ENCODE measurements at places on chromosomes 5 and 9.

DNA sequence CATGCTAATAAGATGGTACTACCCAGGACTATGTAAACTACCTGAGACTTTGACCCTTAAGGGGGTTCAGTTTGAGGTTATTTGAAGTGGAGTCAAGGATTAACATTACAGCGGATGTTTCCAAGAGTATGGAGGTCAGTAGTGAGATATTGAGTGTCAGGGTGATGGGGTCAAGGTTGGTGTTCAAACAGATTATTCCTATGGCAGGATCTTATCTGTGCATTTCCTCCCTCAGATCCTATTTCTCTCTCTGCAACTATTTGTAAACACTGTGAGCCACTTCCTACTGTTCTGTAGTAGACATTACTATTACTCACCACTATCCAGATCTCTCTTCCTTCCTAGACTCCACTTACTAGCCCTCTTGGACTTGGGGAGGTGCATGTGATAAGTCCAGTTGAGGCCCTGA is 54.0 kb upstream of the STOM start:
- no peaks in the 10 kb centered on the region for H3K36me3 ChIP-seq
- H3K4me3 ChIP-seq, result no peak overlapping the region
- no peak overlapping the region for H3K27ac ChIP-seq
- no peaks in the 10 kb centered on the region for H3K27me3 ChIP-seq

GRCh38 chr5:134578578-134579283 is 53.3 kb downstream of the JADE2 start:
- no peak overlapping the region for H3K4me3 ChIP-seq
- no peaks in the 10 kb centered on the region for H3K27me3 ChIP-seq
- no peaks in the 10 kb centered on the region for H3K4me1 ChIP-seq
- no peak overlapping the region for H3K27ac ChIP-seq

DNA sequence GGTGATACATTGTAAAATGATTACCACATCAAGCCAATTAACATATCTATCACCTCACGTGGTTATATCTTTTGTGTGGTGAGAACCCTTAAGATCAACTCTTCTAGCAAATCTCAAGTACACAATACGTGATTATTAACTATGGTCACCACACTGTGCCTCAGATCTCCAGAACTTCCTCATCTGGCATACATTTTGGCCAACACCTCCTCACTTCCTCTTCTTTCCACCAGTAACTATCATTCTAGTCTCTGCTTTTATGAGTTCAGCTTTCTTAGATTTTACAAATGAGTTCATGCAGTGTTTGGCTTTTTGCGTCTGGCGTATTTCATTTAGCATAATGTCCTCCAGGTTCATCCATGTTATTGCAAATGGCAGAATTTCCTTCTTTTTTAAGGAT is 35.8 kb downstream of the PRKACG start:
- no peaks in the 10 kb centered on the region for H3K27me3 ChIP-seq
- no peaks in the 10 kb centered on the region for H3K4me1 ChIP-seq
- DNase-seq, result no peak
- H3K4me3 ChIP-seq, result no peak overlapping the region

DNA sequence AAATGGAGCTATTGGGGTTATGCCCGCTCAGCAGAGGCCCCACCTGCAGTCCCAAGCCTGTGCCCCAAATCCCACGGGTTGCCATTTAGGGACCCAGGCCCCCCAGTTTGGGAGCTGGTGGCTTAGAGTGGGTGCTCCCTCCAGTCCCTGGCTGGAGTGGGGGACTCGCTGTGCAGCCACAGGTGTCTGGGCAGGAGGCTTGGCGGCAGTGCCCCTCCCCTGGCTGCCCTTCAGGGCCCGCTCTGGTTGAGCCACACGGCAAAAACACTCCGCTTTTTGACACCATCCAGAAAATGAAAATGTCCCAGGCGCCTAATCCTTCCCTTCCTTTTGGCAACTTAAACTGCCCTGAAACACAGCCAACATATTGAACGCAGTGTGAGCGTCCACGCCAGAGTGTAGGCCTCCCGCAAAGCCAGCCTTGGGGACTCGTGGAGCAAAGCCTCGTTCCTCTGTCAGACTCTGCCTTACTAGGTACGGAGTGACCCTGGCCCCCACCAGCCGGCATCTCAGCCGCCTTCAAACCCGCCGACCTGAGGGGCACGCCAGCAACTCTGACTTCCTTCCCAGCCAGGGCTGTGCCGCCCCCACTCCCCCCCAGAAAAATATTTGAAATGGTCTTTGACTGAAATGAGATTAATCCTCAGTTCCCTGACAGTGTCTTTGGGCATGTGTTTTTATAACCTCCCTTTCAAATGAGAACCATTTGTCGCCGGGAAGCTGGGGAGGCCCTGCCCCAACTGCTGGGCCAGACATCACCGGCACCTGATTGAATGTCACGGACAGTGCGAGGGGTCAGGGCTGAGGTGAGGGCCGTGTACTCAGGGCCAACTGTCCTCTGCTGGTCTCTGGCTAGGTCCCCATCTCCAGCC is 98.5 kb upstream of the LMX1B start:
- H3K4me3 ChIP-seq, result no peak overlapping the region
- H3K27ac ChIP-seq, result no peak overlapping the region
- no peaks in the 10 kb centered on the region for H3K36me3 ChIP-seq
- H3K27me3 ChIP-seq, result peaks cover 33% of the 10 kb centered on the region
- no peak for DNase-seq
- peaks cover 16% of the 10 kb centered on the region for H3K4me1 ChIP-seq

- no peaks in the 10 kb centered on the region for H3K36me3 ChIP-seq
- no peak for DNase-seq
- H3K4me3 ChIP-seq, result no peak overlapping the region
- H3K27ac ChIP-seq, result no peak overlapping the region
- no peaks in the 10 kb centered on the region for H3K4me1 ChIP-seq
- no peaks in the 10 kb centered on the region for H3K27me3 ChIP-seq
Measured at GRCh38 chr9:15157381-15157780, 149.6 kb downstream of the TTC39B start.

DNA sequence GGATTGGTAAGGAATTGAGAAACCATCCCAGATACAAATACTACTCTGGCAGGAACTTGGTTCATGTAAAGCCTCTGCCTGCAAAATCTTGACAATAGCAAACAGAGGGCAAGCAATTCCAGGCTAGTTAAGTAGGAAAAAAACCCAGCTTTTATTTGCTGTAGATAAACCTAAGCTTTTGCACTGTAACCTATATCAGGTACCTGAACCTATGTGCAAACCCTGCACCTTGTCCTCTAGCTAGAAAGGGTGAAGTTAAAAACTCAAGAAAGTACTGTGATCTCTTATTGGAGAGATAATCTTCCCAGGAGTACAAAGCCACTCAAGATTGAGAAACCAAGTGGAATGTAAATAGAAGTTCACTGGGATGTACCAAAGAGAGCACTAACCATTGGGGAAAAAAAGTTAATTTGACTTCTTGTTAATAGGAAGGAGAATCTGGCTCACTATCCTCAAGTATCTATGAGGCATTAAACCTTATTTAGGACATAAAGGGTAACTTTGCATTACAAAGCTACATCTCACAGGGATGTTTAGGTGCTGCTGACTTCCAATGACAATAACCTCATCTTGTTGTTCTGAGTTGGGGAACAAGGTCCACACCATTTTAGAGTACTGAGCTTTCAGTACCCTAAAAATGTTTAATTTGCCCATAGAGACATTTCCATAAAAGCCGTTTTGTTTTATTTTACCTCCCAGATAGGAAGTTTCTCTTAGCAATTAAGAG is 73.8 kb upstream of the PCA3 start:
- no peak overlapping the region for H3K4me3 ChIP-seq
- H3K36me3 ChIP-seq, result no peaks in the 10 kb centered on the region
- H3K4me1 ChIP-seq, result no peaks in the 10 kb centered on the region

- DNase-seq, result no peak
- H3K4me1 ChIP-seq, result no peaks in the 10 kb centered on the region
- no peaks in the 10 kb centered on the region for H3K36me3 ChIP-seq
- no peaks in the 10 kb centered on the region for H3K27me3 ChIP-seq
Measured at GRCh38 chr5:135138116-135138850, 104.3 kb upstream of the PITX1 start.

GRCh38 chr9:26973989-26974388 is 17.8 kb downstream of the IFT74 start:
- no peak for DNase-seq
- H3K27ac ChIP-seq, result no peak overlapping the region
- no peaks in the 10 kb centered on the region for H3K36me3 ChIP-seq

- H3K36me3 ChIP-seq, result no peaks in the 10 kb centered on the region
- H3K27me3 ChIP-seq, result no peaks in the 10 kb centered on the region
- H3K4me3 ChIP-seq, result no peak overlapping the region
- no peak for DNase-seq
- no peaks in the 10 kb centered on the region for H3K4me1 ChIP-seq
- no peak overlapping the region for H3K27ac ChIP-seq
Measured at GRCh38 chr5:30499402-30499801, 694.1 kb upstream of the CDH6 start.

- peaks cover 38% of the 10 kb centered on the region for H3K36me3 ChIP-seq
- H3K4me1 ChIP-seq, result peaks cover 8% of the 10 kb centered on the region
- H3K4me3 ChIP-seq, result no peak overlapping the region
- no peak for DNase-seq
- H3K27me3 ChIP-seq, result no peaks in the 10 kb centered on the region
Measured at GRCh38 chr9:32423371-32423770, 38.9 kb downstream of the ACO1 start.

- no peak overlapping the region for H3K27ac ChIP-seq
- H3K4me1 ChIP-seq, result no peaks in the 10 kb centered on the region
- no peaks in the 10 kb centered on the region for H3K27me3 ChIP-seq
- no peak overlapping the region for H3K4me3 ChIP-seq
- H3K36me3 ChIP-seq, result no peaks in the 10 kb centered on the region
Measured at GRCh38 chr9:17695482-17695881, 116.6 kb downstream of the SH3GL2 start.

GRCh38 chr5:153543288-153543687 is 52.8 kb downstream of the GRIA1 start:
- DNase-seq, result no peak
- no peaks in the 10 kb centered on the region for H3K27me3 ChIP-seq
- no peak overlapping the region for H3K4me3 ChIP-seq
- no peaks in the 10 kb centered on the region for H3K36me3 ChIP-seq
- H3K27ac ChIP-seq, result no peak overlapping the region
- no peaks in the 10 kb centered on the region for H3K4me1 ChIP-seq

DNA sequence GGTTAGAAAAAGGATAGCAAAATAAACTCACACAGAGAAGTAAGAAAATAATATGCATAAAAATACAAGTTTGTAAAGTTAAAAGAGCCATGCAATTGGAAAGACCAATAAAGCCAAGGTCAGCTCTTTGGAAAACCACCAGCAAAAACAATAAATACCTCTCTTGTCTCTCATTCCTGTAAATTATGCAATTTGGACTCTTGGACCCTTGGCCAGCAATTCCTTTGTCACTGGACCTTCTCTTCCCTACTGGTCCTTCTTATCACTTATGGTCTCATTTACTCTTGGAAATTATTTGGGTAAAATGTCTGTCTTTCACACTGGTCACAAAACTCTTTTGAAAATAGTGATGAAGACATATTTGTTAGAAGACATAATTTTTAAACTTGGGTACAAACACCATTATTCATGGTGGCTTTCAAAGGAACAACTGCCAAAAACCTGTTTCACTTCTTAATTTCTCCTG is 379.5 kb downstream of the TMEM232 start:
- no peak overlapping the region for H3K4me3 ChIP-seq
- DNase-seq, result no peak

GRCh38 chr9:120510816-120511215 is 69.2 kb downstream of the CDK5RAP2 start:
- H3K4me3 ChIP-seq, result no peak overlapping the region
- H3K27me3 ChIP-seq, result no peaks in the 10 kb centered on the region
- H3K27ac ChIP-seq, result no peak overlapping the region
- no peak for DNase-seq

- no peak overlapping the region for H3K4me3 ChIP-seq
- no peak overlapping the region for H3K27ac ChIP-seq
- no peaks in the 10 kb centered on the region for H3K4me1 ChIP-seq
Measured at GRCh38 chr5:75640826-75641225, 29.6 kb downstream of the ANKDD1B start.

DNA sequence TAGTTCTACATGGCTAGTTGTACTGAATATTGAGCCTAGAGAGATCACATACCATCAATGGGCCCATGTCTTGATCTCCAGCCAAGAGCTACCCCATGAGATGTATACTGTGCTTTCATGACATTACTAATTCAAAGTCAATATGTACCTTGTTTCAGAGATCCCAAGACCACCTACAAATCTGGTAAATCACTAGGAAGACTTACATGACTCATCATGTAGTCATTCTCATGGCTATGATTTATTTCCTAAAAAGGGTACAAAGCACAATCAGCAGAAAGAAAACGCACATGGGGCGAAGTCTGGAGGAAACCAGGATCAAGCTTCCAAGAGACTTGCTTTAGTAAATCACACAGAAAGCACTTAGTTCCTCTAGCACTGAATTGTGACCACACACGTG is 103.0 kb downstream of the PCSK5 start:
- no peak overlapping the region for H3K27ac ChIP-seq
- H3K27me3 ChIP-seq, result no peaks in the 10 kb centered on the region
- no peaks in the 10 kb centered on the region for H3K36me3 ChIP-seq
- H3K4me3 ChIP-seq, result no peak overlapping the region
- no peaks in the 10 kb centered on the region for H3K4me1 ChIP-seq
- no peak for DNase-seq

- no peaks in the 10 kb centered on the region for H3K27me3 ChIP-seq
- H3K27ac ChIP-seq, result peak overlapping the region; percentile 90
- peaks cover 14% of the 10 kb centered on the region for H3K36me3 ChIP-seq
- DNase-seq, result peak; percentile 10
Measured at GRCh38 chr9:122265149-122265915, 650 bp downstream of the MRRF start.

DNA sequence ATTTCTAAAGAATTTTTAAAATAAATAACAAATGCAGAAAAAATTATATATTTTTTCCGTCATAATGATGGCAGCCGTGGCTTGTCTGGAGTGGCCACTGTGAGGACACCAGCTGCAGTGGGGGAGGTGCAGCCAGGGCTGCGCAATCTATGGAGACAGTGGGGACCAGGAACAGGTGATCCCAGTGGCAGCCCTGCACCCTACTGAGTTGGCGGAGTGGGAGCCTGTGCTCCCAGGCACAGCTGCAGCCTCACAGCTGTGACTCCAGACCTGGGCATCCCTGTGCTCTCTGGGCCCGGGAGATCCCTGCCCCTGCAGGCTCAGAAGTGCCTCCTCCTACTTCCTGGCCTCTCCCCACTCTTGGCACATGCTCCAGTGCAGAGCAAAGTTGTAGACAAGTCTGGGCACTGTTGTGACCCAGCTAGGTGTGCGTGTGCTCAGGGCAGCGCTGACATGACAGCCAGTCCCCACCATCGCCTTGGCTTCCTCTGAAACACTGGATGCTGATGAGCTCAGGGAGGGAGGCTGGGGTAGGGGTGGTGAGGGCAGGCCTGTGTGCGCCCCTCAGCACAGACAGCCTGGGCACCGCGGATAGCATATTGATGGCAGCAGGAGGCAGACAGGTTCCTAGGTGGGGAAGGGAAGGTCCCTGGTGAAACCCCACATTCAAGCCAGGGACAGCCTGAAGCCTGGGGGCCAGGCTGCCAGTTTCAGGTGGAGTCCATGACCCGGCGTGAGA is 96.0 kb upstream of the PRR16 start:
- no peaks in the 10 kb centered on the region for H3K27me3 ChIP-seq
- no peak for DNase-seq
- no peaks in the 10 kb centered on the region for H3K36me3 ChIP-seq
- H3K4me3 ChIP-seq, result no peak overlapping the region
- H3K27ac ChIP-seq, result no peak overlapping the region
- H3K4me1 ChIP-seq, result no peaks in the 10 kb centered on the region

- H3K36me3 ChIP-seq, result no peaks in the 10 kb centered on the region
- no peaks in the 10 kb centered on the region for H3K27me3 ChIP-seq
- H3K4me3 ChIP-seq, result no peak overlapping the region
- no peak overlapping the region for H3K27ac ChIP-seq
Measured at GRCh38 chr5:3912790-3913189, 317.2 kb downstream of the IRX1 start.

- H3K27me3 ChIP-seq, result peaks cover 4% of the 10 kb centered on the region
- no peak for DNase-seq
- no peaks in the 10 kb centered on the region for H3K4me1 ChIP-seq
- no peak overlapping the region for H3K4me3 ChIP-seq
- H3K27ac ChIP-seq, result no peak overlapping the region
- H3K36me3 ChIP-seq, result no peaks in the 10 kb centered on the region
Measured at GRCh38 chr9:72955571-72955970, 2.7 kb upstream of the ALDH1A1 start.
